GM23248 (cell line): ENCODE measurements at places on chromosomes 7 and 10. TPM values are rescaled to one million over a fixed set of nuclear protein-coding genes. Genes with fewer than 3 reads are reported as not detected.

- DNase-seq: peak; percentile 32
Measured at GRCh38 chr10:2994221-2994961, 73.0 kb upstream of the PFKP start.

DNA sequence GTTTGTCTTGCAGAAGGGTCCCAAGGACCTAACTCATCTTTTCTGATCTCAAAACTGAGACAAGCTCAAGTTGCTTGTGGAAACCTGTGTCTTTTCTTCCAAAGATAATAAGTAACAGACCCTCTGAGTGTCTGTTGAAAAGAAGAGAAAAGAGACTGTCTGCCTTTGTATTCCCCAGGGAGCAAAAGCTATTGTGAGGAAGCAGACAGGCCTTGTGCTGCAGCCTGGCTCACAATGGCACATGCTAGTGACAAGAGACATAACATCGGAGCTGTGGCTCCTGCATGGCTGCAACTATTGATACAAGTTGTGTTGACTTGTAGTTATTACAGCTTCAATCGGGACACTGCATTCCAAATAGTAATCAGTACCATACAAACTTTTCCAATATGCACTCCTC, 202.9 kb downstream of the DKK1 start:
- peak; percentile 44 for DNase-seq

DNA sequence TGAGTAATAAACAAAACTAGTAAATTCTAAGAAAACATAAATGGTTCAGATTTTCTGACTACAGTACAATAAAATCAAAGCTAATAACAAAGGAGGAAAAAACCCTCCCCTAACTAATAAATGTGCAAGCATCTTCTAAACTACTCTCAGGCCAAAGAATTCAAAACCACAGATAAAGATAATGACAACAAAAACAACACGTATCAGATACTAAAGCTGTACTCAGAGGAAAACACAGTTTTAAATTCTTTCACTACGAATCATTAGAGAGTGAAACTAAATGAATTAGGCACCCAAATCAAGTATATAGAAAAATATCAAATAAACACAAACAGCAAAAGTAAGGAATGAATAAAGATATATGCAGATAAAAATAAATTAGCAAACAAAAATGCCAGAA, 200.9 kb downstream of the TEX36 start:
- DNase-seq: no peak

CCL24 gene
- not detected in 2 replicates for total RNA-seq

GRCh38 chr7:9120331-9120730, 686.9 kb downstream of the NXPH1 start:
- DNase-seq: no peak

DNA sequence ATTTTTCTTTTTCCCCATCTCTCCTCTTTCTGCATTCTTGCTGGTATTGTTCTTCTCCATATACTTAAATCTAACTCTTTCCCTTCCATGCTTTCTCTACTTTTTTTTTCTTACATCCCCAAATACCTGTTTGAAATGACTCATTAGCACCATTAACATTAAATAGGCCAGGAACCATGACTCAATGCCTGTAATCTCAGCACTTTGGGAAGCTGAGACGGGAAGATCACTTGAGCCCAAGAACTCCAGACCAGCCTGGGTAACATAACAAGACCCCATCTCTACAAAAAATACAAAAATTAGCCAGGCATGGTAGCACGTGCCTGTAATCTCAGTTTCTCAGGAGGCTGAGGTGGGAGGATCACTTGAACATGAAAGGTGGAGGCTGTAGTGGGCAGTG, 1026.8 kb downstream of the GATA3 start:
- no peak for DNase-seq

LIPN gene
- not detected in 2 replicates for total RNA-seq

GRCh38 chr10:81348003-81348402, 527.0 kb upstream of the NRG3 start:
- DNase-seq: no peak

HECW1 gene
- 4.8 and 8.7 TPM in 2 replicates for total RNA-seq

GRCh38 chr10:88975377-88975720, 15.2 kb upstream of the FAS start:
- DNase-seq: peak; percentile 19

DNA sequence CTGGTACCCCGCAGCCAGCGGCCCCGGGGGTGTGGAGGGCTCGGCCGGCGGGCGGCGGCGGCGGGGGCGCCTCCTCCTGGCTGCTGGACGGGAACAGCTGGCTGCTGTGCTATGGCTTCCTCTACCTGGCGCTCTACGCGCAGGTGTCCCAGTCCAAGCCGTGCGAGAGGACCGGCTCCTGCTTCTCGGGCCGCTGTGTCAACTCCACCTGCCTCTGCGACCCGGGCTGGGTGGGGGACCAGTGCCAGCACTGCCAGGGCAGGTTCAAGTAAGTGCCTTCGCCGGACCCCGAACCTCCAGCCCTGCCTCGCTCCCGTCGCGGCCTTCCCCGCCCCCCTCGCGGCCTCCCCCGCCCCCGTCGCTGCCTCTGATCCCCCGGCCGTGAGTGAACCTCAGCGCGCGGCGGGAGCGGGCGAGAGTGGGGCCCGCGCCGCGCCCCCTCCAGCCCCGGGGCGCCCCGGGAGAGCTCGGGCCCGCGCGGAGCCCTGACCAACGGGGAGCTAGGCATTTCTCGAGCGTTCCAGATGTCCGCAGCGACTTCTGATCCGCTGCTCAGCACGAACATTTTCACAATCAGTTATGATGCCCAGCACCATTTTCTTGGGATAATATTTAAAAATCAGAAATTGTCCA, 727 bp downstream of the ATRNL1 start:
- DNase-seq: peak; percentile 2

DNA sequence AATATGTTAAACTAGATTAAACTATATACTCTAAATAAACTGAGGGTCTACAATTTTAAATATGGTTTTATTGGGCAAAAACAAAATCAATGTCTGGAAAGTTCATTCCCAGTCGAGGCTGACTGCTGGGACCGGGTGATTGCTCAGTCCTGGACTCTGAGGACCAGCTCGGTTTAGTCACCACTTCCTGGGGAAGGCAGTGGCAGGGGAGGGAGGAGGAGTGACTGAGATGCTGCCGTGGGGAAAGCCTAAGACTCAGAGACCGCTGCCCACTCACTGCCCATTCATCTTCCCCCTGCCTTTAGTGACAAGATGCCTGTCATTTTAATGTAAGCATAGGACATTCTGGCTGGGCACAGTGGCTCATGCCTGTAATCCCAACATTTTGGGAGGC, 29.0 kb downstream of the ATOH7 start:
- peak; percentile 94 for DNase-seq

DNA sequence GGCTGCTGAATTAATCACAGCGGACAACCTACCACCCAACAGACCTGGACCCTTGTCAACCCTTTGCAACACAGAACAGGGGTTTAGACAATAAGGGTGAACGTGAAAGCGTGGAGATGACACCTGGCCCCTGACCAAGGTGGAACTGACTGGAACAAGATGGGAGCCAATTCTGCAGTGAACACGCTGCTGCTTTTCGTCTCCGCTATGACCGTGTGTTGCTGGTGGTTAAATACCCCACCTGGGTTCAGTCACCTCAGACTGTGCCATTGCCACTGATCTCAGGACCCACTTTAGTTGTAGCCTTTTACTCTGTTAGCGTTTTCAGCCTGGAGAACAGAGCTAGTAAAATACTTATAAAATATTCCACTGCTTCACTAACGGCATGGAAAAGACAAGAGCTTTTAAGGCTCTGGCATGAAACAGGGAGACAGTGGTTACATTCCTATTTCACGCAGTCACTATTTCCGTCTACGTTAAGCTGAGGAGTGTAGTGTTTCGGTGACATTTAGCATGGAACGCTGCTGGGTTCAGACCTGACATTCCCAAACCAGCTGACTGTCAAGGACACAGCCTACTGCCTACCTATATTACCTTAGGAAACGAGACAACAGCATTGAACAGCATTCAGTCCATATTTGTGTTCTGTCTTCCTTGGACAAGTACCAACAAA, 119.5 kb upstream of the PRSS1 start:
- peak; percentile 66 for DNase-seq

GRCh38 chr10:87552248-87552929, 47.7 kb downstream of the MINPP1 start:
- DNase-seq: peak; percentile 39

DNA sequence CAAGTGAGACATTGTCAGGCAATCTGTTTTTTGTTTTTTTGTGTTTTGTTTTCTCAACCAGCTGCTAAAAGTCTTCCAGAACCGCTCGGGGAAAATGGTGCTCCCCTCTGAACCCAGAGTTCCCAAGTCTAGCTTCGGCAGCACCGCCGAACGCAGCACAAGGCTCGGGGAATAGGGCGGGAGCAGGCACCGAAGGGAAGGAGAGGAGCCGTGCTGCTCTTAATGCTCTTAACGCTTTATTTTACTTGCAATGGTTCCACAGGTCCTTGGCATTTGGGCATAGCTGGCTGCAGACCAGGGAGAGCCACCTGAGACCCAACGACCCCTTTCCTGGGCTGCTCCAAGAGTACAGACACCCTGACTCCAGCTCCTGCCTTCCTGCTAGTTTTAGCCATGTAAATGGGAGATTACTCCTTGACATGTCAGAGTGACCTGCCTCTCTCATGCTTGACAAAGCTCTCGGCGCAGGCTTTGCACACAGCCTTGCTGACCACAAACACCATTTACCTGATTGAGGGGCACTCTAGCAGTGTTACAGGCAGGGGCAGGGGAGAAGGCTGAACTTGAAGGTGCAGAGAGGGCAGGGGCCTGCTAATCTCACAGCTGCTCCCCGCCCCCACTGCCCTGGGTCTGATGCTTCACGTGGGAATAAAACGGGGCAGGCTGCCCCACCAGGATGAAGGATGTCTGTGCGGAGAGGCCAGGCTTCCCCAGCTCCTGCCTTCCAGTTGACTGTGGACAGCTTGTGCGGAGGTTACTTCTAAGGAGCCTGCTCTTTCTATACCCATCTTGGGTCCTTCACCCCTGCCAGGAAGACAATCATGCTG, 58.6 kb upstream of the EFCAB10 start:
- DNase-seq: no peak

- DNase-seq: peak; percentile 83
Measured at GRCh38 chr7:47818796-47819606, 129.3 kb downstream of the PKD1L1 start.

CALCR gene
- total RNA-seq: not detected in 2 replicates

ANKRD2 gene
- total RNA-seq: not detected in 2 replicates

- DNase-seq: peak; percentile 30
Measured at GRCh38 chr7:70734411-70734810, 397.5 kb upstream of the GALNT17 start.

DNA sequence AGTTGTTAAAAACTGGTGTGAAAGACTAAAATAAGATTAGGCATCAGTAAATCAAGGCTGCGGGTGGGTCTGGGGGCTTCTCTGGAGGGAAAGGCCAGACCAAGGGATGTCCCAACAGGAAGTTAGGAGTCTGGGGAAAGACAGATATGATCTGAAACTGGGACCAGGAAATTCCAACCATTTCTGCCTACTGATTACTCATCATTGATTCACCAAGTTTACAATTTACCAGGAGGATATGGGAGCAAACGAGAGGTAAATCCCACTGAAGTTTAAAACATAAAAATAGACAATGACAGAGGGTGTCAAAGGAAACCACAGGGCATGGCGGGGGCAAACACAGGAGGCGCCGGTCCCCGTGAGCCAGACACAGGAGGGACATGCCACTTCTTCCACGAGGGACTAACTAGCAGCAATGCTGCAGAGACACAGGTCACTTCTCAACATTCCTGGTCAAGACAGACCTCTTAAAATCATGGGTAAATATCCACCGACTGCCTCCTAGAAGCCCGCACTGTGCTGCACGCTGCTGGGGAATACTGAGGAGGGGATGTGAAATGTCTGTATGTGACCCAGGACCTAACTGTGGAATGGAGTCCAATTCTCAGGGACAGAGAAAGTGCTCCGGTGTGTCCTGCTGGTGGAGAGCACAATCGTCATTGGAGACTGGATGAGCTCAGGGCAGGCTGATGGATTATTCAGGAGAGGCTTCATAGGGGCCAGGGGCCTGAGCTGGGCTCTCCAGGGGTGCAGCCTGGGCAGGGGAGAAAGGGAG, 153.4 kb upstream of the KLF14 start:
- DNase-seq: peak; percentile 91

DNA sequence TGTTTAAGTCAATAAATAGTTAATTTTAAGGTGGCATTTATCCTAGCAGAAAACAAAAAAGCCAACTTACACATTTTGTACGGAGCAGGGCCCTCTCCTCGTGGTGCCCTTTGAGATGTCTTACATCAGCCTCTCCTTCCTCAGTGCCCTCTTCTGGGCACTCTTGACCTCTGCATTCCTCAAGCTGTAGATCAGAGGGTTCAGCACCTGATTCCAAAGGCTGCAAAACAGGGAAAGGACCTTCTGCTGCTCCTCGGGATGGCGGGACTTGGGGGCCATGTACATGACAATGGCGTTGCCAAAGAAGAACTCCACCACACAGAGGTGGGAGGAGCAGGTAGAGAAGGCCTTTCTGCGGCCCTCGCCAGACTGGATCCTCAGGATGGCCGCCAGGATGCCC, 4.6 kb upstream of the OR2A14 start:
- DNase-seq: no peak
